ENCODE measurements at places on chromosomes 11 and 22. TPM values are rescaled to one million over a fixed set of nuclear protein-coding genes. Genes with fewer than 3 reads are reported as not detected.

Gene ADAMTS15
- 0.35 TPM for total RNA-seq

Gene SLC1A2
- total RNA-seq, result 0.10 TPM

Gene APLNR
- not detected for total RNA-seq

Gene DBX1
- total RNA-seq, result not detected

Gene SPI1
- total RNA-seq, result not detected

Gene MYO7A
- total RNA-seq, result 0.35 TPM

Gene HORMAD2
- 1.0 TPM for total RNA-seq

Gene OR8K5
- total RNA-seq, result not detected

Gene MTFP1
- total RNA-seq, result 45.3 TPM

Gene VPS11
- 15.8 TPM for total RNA-seq

Gene UBQLNL
- not detected for total RNA-seq

Gene DDI1
- not detected for total RNA-seq

Gene OR52K2
- not detected for total RNA-seq

Gene GTPBP1
- 54.8 TPM for total RNA-seq

Gene GDPD4
- total RNA-seq, result not detected

Gene SGSM1
- not detected for total RNA-seq

Gene SLC22A12
- total RNA-seq, result not detected

Gene PHLDB1
- 66.9 TPM for total RNA-seq

Gene SPA17
- 22.6 TPM for total RNA-seq

Gene SDF2L1
- 43.9 TPM for total RNA-seq

Gene VSIG2
- total RNA-seq, result not detected

Gene RBFOX2
- total RNA-seq, result 72.8 TPM

Gene OR56A1
- not detected for total RNA-seq

Gene C22orf39
- total RNA-seq, result 21.2 TPM

Gene ANKRD49
- total RNA-seq, result 16.1 TPM

Gene LGALS12
- not detected for total RNA-seq

Gene IFITM1
- total RNA-seq, result 7.6 TPM

All from renal cortical epithelial cell (primary cell).